HS-5 (cell line): ENCODE measurements at places on chromosomes 12 and 14.

DNA sequence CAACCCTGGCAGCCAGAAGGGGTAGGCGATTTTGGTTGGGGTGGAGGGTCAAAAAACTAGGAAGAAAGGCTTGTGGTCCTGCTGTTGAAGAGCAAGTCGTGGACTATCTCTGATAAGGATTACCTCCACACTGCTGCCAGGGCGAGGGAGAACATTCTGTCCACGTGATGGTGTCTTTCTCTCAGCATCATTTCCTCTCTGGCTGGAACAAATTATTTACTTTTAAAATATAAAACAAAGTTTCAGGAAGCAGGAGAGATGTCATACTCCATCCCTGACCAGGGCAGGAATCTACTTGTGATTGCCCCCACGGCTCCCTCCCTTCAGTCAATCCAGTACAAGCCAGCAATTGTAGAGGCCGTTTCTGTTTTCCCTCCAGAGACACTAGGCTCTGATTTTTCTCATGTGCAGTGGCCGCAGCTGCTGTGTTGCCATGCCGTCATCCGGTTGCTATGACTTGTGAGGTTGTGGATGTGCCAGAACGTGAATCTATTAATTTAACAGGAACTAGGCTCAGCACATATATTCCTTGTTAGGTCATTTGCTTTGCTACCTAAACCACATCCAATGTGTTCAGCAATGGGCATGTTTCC is 61.5 kb upstream of the PTGR2 start:
- peak; percentile 85 for DNase-seq

- no peak for DNase-seq
Measured at GRCh38 chr12:2032506-2032905, 20.3 kb upstream of the CACNA1C start.

GRCh38 chr12:3527181-3527580 is 36.2 kb downstream of the PRMT8 start:
- peak; percentile 80 for DNase-seq

DNA sequence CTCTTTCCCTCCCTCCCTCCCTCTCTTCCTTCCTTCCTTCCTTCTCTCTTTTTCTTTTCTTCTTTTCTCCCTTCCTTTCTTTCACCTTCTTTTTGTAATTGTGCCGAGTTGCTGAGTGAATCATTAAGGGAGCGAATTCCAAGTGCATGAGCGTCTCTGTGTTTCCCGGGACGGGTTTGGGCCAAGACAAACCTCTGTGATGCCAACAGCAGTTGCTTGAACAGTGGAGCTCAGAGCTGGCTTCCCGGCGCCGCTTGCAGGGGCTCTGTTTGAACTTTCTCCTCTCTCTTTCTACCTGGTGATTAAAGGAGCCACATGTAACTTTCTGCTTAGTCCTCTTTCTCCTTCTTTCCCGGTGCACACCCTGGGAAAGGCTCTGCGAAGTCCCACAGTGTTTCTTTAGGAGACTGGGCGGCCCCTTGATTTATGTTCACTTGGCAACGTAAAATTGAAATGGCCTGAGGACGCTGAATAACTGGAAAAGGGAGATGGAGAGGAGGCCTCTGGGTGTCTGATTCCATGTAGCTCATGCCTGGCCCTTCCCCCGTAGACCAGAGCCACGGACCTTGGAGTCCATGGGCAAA is 33.7 kb upstream of the MAP1LC3B2 start:
- DNase-seq, result peak; percentile 75

GRCh38 chr14:67140556-67140955 is 48.7 kb upstream of the GARIN2 start:
- DNase-seq, result no peak

DNA sequence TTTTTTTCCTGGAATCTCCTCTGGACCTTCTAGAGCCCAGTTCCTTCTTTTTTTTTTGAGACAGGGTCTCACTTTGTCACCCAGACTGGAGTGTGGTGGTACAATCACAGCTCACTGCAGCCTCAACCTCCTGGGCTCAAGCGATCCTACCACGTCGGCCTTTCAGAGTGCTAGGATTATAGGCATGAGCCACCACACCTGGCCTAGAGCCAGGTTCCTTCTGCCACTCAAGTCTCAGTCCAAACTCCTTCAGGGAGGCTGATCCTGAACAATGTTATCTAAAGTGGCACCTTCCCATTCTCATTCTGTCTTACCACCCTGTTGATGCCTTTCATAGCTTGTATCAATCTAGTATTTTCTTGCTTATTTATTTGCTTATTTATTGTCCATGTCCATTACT is 22.3 kb upstream of the ELK3 start:
- DNase-seq, result no peak
